ENCODE measurements at places on chromosomes 7 and 10.

- peak; percentile 34 for DNase-seq
Measured at GRCh38 chr7:143490717-143491306, 13.1 kb downstream of the TAS2R41 start.

DNA sequence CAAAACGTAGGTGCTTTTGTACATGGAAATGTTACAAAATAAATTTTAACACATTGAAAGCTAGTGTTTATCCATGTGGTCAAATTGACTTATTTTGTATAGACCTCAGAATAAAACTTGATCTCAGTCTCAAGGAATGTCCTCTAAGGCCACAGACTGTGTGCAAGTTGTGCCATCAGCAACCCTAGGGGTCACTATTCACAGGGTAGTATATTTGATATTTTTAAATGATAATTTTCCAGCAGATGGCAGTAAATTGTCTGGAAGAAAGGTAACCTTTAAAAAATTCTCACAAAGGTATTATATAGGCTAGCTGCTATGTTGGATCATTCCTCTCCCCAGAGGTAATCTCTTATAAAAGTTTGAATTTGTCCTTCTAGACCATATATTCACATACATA is 12.9 kb upstream of the SNX10 start:
- DNase-seq, result peak; percentile 22

GRCh38 chr10:116316503-116316902 is 7.7 kb upstream of the CCDC172 start:
- no peak for DNase-seq

GRCh38 chr7:104584620-104585019 is 256.2 kb downstream of the LHFPL3 start:
- no peak for DNase-seq

DNA sequence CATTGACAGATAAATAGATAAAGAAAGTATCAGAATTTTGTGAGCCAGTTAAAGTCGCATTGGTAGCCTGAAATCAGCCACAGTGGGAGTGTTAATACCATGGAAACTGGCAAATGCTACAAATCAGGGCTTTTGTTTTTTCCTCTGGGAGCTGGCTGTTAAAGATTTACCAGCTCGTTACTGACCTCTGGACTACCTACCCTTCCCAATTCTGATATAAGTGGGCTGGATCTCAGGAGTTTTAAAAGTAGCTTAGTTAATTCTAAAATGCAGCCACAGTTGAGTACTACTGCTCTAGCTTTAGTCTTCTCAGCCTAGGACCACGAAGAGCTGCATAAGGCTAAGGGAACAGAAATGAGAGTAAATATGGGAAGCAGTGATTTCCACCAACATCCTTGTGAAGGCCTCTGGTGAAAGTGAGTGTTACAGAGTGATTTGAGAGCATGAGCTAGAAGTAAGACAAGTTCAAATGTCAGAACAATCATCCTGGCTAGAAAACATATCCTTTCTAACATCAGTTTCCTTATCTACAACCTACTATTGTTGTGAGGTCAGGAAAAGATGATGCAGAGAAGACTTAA is 53.2 kb downstream of the A1CF start:
- DNase-seq, result no peak

DNA sequence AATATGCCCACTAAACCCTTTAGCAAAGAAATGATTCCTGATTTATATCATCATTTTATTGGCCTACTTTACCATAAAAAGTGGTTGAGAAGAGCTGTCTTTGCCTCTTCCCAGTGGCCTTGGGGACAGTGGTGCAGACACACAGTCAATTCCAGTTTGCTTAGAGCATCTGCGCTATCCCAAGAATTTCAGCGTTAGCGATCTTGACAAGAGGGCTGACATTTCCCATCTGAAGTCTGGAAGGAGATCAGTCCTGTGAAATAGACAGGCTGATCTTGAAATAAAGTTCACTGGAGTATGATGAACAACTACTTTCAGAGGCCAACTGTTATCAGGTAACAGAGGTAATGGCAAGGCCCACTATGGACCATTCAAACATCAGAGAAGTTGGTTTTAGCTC is 475.3 kb upstream of the NRP1 start:
- no peak for DNase-seq

- peak; percentile 77 for DNase-seq
Measured at GRCh38 chr10:6300106-6300783, 97.5 kb downstream of the PFKFB3 start.

GRCh38 chr10:78815702-78816334 is 252.9 kb upstream of the ZMIZ1 start:
- DNase-seq, result no peak

DNA sequence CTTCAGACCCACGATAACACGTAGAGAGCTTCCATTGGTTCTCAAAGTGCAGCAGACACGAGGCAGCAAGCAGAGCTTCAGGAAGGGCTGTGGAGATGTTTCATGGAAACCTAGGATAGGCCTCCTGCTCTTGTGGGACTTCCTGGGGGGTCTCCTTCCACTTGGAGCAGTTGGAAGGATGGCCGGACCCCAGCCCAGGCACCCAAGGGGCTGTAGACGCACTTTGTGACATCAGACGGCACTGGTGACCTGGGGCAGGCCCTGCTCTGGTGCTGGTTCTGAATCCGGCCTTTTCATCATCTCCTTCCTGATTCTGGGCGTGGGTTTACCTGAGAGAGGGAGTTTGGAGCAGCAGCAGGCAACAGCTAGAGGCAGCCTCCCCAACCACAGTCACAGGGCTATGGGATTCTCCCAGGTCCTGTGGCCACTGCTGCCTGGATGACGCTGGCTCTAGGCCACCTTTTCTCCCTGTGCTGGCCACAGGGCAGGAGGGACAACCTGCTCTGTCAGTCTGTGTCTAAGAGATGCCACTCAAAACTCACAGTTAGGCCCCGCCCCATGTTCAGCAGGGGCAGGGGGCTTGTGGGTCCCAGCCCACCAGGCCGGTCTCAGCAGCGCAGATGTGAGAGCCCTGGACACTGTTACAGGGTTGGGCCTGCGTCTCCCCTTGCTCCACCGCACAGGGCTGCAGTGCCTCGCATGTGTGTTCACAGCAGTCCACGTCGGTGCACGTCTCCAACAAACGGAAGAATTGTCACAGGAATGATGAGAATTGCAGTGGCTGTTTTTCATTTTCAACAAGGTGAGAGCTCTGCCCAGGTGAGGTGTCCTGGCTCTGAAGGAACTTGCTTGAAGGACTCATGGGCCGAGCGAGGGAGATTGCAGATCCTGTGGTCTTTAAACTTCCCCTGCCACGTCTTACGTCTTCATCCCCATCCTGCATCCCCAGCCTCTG is 569.3 kb downstream of the TCERG1L start:
- no peak for DNase-seq

Measured in fibroblast of skin of scalp (primary cell).